Lower lobe of right lung (tissue), 2 donors: ENCODE measurements at places on chromosomes 12 and 14.

GRCh38 chr12:22272335-22273151 is 62.0 kb downstream of the ST8SIA1 start:
- DNase-seq, result no peak

DNA sequence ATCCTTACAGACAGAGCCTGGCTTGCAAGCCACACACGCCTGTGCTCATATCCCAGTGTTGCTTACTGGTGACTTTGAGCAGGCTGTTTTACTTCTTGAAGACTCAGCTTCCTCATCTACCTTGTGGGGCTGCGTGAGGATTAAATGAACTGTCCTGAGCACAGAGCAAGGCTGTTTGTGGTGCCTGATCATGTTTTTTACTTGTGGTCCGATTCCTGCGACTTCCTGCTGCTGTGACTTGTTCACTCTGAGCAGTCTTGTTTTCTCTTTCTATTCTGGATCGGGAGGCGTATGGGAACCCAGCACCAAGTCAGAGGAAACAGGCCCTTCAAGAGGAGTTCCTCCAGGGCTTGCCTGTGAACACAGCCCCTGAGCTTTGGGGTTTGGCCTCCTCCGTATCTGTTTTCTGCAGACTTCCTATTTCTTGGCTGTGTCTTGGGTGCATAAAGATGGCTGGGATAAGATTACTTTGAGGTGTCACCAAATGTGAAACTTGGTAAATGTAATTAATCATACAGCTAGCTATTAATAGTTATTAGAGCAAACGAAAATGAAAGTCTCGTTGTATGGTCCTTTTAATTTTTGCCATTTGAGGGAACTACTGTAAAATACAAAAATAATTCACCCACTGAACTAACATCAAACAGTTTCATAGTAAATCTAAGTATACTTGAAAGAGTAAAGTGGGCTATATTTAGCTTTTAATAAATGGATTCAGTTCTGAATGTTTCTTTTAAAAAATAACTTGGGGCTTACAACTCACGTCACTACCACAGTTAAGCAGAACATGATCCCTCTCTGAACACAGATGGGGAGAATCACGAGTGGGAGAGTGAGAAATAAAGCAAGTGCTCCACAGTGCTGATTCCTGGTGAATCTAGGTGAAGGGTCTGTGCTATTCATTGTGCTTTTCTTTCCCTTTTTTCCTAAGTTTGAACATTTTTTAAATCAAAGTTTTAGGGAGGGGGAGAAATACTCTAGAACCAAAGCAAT is 251.5 kb downstream of the FOXN3 start:
- no peak for DNase-seq

DNA sequence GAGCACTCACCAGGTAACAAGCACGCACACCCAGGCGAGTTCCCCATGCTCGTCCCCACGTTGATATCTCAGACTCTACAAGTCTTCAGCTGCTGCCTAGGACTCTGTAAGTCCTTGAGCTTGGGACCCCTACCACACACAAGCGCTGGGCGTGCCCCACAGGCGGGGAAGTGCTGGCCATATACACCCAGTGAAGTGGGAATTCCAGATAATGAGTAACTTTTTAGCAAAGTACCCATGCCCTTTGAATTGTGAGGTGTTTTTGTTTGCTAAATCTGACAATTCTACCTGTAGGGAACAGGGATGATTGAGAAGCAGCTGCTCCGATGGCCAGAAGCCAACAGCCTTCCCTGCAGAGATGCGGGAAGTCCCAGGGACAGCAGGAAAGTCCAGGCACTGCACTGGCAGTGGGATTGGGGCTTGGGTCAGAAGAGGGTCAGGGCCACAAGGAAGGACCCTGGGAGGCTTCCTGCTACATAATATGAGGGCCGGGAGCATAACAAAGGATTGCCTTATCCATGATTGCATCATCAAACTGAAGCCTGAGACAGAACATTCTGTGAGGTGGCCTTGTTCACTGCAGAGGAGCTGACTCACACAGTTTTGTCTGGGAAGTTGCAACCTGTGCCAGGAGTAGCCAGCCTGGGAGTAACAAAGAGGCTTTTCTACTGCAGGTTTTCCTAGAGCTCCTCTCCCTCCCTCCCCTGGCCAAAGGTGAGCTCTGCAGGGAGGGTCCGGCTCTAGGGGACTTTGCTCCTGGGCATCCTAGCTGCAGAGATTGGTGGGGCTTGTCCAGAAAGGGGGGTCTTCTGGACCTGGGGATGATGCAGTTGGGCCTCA is 13.2 kb upstream of the SERPINA3 start:
- no peak for DNase-seq

DNA sequence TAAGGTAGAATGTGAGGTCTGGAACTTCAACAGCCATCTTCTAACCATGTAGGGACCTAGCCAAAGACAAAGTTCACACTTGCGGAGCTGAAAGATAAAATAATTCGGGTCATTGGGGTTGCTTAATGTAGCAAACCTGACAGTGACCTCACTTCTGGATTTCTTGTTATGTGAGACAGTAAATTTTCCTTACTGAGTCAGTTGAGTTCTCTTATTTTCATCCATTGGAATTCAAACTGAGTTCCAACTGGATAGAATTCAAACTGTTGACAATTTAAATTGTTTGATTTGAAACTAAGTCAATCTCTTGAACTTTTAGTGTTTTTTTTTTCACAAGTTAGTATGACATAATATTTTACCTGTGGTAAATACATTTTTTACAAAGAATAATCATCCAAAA is 406.5 kb downstream of the ADAMTS20 start:
- no peak for DNase-seq
